ENCODE measurements at places on chromosomes 12 and 14.

- no peak for DNase-seq
- H3K4me3 ChIP-seq, result no peak overlapping the region
- no peaks in the 10 kb centered on the region for H3K27me3 ChIP-seq
- H3K4me1 ChIP-seq, result peaks cover 41% of the 10 kb centered on the region
- peaks cover 31% of the 10 kb centered on the region for H3K36me3 ChIP-seq
- H3K27ac ChIP-seq, result no peak overlapping the region
These were observed 53.4 kb downstream of the PPP2R5C start for GRCh38 chr14:101814934-101815333.

- peaks cover 16% of the 10 kb centered on the region for H3K4me1 ChIP-seq
- no peaks in the 10 kb centered on the region for H3K27me3 ChIP-seq
- H3K27ac ChIP-seq, result no peak overlapping the region
- H3K36me3 ChIP-seq, result no peaks in the 10 kb centered on the region
- no peak overlapping the region for H3K4me3 ChIP-seq
These were observed 6.0 kb downstream of the DMAC2L start for GRCh38 chr14:50318031-50318626.

DNA sequence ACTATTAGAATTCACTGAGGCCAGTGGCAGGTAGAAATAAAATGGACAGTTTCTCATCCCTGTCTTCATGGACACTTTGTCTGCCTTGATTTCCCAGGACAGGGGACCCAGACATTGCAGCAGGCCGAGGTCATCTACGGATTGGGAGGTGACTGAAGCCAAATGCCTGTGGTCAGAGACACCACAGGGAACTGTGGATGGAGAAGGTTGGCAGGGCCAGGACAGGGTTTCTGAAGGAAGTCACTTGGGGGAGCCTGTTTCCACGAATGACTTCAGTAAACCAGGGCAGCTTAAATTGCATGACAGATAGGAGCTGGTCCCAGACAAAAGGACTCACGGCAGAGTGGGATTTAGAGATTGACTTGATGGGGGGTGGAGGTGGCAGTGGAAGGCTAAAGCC, 224.9 kb downstream of the NTF3 start:
- no peaks in the 10 kb centered on the region for H3K27me3 ChIP-seq
- no peaks in the 10 kb centered on the region for H3K4me1 ChIP-seq
- no peak overlapping the region for H3K27ac ChIP-seq
- no peak for DNase-seq
- H3K36me3 ChIP-seq, result no peaks in the 10 kb centered on the region

- no peak overlapping the region for H3K4me3 ChIP-seq
- peaks cover 10% of the 10 kb centered on the region for H3K4me1 ChIP-seq
- peaks cover 17% of the 10 kb centered on the region for H3K27me3 ChIP-seq
- no peak overlapping the region for H3K27ac ChIP-seq
- no peak for DNase-seq
- no peaks in the 10 kb centered on the region for H3K36me3 ChIP-seq
These were observed 225.6 kb downstream of the EFCAB11 start for GRCh38 chr14:89728964-89729363.

DNA sequence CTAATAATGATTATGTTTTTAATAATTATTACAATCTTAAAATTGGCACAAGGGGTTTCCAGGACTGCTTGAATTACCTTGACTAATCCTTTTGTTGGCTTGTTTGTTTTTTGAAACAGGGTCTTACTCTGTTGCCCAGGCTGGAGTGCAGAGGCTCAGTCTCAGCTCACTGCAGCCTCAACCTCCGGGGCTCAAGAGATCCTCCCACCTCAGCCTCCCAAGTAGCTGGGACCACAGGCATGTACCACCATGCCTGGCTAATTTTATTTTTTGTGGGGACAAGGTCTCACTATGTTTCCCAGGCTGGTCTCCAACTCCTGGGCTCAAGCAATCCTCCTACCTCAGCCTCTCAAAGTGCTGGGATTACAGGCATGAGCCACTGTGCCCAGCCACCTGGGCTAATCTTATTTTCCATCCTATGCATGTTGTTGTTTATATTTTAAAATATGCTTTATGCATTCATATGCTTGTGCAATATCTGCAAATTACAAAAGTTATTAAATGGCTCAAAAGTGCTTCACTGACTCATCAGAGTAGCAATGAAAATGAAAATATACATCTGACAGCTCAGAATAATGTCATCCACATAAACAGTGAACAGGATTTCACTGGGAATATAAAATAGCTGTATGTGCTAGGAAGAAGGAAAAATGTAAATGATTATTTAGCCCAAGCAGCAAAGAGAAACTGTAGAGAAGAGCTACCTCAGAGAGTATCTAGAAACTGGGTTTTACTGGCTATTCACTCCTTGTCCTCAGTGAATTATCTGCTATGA, 24.8 kb upstream of the PLEKHG6 start:
- no peak for DNase-seq
- H3K4me1 ChIP-seq, result peaks cover 57% of the 10 kb centered on the region
- H3K27ac ChIP-seq, result no peak overlapping the region
- no peak overlapping the region for H3K4me3 ChIP-seq
- no peaks in the 10 kb centered on the region for H3K36me3 ChIP-seq
- no peaks in the 10 kb centered on the region for H3K27me3 ChIP-seq

GRCh38 chr14:69260861-69261564, 1.1 kb downstream of the GALNT16 start:
- no peaks in the 10 kb centered on the region for H3K36me3 ChIP-seq
- peaks cover 20% of the 10 kb centered on the region for H3K4me1 ChIP-seq
- H3K4me3 ChIP-seq, result peak overlapping the region; percentile 67
- H3K27me3 ChIP-seq, result peaks cover 6% of the 10 kb centered on the region
- no peak overlapping the region for H3K27ac ChIP-seq
- no peak for DNase-seq

DNA sequence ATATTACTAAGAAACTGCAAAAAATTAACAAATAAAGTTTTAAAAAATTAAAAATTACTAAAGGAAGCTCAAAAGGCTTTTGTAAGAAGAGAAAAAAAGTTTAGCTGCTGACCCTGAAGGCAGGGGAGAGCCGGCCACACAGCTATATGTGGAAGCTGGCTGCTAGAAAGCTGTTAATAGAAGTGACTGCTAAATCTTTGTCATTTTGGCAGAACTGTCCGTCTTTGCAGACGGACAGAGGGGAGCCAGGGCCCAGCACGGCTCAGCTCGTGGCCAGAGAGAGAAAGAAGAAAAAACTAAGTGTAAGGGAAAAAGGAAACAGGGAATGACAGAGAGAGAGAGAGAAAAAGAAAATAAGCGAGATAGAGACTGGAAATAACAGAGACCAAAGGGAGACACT, 27.9 kb downstream of the PRMT8 start:
- no peak overlapping the region for H3K4me3 ChIP-seq
- H3K27ac ChIP-seq, result no peak overlapping the region
- H3K36me3 ChIP-seq, result no peaks in the 10 kb centered on the region
- no peaks in the 10 kb centered on the region for H3K27me3 ChIP-seq
- H3K4me1 ChIP-seq, result peaks cover 4% of the 10 kb centered on the region

- H3K4me3 ChIP-seq, result no peak overlapping the region
- H3K27me3 ChIP-seq, result no peaks in the 10 kb centered on the region
- DNase-seq, result no peak
- no peaks in the 10 kb centered on the region for H3K4me1 ChIP-seq
These were observed 235.0 kb upstream of the PDZRN4 start for GRCh38 chr12:40953076-40953475.

DNA sequence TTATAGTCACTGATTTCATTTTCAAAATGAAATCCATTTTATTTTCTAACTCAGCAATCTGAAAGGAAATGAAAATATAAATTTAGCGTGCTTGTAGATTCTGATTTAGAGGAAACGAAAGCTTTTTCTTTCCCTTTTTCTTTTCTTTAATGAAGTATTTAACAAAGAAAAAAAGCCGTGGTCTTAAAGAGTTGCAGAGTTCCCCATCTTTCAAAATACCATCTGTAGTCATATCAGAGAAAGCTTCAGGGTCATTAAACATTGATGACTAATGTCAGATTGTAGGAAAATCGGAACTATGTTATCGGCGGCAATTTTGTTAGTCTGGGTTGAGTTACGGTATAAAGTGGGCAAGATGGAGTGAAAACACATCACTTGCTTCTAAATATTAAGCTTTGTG, 32.3 kb downstream of the DRAM1 start:
- H3K4me3 ChIP-seq, result no peak overlapping the region
- H3K27me3 ChIP-seq, result no peaks in the 10 kb centered on the region
- H3K36me3 ChIP-seq, result peaks cover 3% of the 10 kb centered on the region
- peaks cover 30% of the 10 kb centered on the region for H3K4me1 ChIP-seq

GRCh38 chr14:91119556-91120311, 5.9 kb downstream of the DGLUCY start:
- H3K27ac ChIP-seq, result no peak overlapping the region
- H3K4me1 ChIP-seq, result peaks cover 52% of the 10 kb centered on the region
- no peaks in the 10 kb centered on the region for H3K36me3 ChIP-seq
- no peak overlapping the region for H3K4me3 ChIP-seq
- DNase-seq, result no peak
